Central memory CD4-positive, alpha-beta T cell (primary cell): ENCODE measurements at places on chromosomes 11 and 22.

GRCh38 chr22:22943521-22944267, 56.1 kb downstream of the IGLL5 start:
- no peak for DNase-seq

GRCh38 chr11:83521647-83522596, 235.8 kb upstream of the CCDC90B start:
- DNase-seq, result no peak

DNA sequence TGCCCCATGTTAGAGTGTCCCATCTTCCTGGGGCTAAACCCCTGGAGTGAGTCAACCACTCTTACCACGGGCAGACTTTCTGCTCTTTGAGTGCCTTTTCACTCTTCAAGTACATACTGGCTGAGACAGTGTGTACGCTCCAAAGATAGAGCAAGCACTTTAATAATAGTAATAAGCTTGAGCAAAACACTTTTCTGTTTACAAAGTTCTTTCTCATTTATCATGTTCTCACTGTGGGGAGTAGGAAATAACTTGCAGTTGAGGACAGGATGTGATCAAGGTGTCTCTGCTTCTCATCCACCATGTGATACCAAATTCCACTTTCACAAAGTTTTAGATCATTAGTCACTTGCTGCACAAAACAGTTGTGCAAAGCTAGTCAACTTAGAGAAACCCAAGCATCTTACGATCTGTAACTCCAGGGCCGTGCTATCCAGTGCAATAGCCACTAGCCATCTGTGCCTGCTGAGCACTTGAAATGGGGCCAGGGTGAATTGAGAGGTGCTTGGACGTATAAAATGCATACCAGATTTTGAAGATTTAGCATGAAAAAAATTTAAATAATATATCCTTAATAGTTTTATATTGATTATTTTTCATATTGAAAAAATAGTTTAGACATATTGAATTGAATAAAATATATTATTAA, 135.3 kb downstream of the KIF18A start:
- DNase-seq, result no peak

- DNase-seq, result no peak
These were observed 967 bp upstream of the GALNT18 start for GRCh38 chr11:11622772-11623171.

DNA sequence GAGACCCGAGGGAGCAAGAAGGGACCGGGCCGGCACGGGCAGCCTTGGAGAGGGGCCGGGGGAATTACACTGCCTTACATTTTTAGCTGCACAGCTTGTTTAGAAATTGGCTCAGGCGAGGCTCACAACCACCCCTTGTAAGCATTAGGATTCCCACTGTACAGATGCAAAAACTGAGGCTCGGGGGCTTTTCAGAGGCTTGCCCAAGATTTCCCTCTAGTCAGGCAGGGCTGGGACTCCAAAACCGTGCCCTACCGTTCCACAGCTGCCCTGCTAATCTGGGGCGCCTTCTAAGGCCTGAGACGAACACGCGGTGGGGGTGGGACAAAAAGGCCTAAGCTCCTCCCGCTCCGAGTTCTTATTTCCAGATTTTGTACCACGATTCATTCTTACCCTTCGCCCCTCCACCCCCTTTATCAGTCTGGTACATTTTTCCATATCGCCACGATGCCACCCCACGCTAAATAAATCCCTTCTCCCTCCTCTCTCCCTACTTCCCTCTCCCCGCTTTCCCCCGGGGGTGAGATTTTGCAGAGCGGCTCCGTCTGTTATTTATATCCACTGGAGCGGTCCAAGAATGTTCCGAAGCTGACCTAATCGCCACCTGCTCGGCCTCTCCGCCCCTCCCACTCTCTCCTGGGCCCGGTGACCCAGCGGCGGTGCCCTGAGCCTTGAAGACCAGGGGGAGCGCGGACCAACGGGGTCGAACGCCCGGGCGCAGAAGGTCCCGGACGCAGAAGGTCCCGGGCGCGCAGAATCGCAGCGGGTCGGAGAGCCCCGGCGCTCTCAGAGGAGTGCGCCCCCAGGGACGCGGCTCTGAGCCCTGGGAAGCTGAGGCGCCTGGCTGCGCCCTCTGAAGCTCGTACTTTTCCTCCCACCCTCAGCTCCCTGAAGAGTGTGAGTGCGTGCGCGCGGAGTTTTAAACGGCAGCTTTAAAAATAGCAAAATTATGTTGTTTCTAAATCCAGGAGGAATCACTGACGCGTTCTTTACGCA, 764 bp upstream of the PACSIN3 start:
- peak; percentile 28 for DNase-seq

GRCh38 chr11:75667255-75667830, 1.5 kb downstream of the MAP6 start:
- no peak for DNase-seq

DNA sequence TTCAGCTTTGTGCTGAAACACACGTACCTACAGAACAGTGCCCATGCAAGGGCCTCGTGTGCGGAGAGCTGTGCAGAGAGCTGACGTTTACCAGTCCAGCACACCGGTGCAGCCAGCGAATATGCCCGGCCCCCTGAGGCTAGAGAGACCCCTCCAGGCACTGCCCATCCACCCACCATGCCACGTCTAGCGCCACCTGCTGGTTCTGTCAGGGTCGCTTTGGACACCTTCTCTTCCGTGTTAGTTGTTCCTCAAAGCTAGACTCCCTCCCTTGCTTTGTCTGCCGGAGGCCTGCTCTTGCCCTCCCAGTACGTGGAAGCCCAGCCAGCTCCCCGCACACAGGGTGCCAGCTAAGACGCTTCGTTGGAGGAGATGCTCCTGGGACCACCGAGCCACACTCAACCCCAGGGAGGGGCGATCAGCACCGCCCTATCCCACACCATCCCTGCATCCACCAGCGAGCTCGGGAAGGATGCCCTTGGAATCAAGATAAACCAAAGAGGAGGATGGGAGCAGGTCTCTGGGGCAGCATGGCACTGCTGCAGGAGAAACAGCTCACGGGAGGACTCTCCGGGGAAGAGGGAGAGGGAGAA, 43.4 kb downstream of the CPT1A start:
- no peak for DNase-seq

DNA sequence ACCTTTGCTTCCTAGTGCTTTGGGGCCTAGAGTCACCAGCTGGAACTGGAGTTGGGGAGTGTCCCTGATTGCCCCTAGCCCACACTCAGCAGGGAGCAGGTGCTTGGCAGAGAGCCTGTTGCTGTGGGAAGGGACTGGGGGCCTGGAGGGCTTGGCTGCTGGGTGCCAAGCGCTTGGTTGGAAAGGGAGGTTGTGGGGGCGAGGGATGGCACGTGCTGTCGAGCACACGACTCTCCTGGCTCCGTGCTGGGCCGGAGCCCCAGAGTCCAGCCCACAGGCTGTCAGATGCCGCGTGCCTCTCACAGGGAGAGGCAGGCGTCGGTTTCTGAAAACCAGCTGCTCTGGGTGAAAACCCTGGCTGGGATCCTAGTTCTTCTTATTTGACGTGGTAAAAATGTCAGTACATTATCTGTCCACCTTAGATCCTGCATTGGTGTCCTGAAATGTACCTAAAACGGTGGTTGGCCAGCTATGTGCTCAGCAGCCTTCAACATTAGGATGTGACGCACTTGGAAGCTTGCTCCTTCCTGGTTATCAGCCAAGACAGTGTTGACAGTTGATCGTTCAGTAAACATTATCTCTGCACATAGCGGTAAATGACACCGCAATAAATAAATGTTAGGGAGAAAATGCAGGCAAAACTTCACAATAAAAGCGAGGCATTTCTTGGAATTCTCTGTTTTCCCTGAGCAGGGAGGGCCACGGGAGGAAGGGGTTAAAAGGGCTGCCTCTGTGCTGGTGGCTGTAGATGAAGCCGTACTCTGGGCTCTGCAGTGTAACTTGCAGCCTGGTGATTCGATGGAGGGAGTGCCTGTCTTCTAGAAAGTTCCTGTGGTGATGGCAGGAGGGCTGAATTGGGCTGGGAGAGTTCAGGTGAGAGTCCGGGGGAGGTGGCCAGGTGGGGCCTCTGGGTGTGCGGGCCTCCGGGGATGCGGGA, 29.2 kb downstream of the GRAMD4 start:
- no peak for DNase-seq

DNA sequence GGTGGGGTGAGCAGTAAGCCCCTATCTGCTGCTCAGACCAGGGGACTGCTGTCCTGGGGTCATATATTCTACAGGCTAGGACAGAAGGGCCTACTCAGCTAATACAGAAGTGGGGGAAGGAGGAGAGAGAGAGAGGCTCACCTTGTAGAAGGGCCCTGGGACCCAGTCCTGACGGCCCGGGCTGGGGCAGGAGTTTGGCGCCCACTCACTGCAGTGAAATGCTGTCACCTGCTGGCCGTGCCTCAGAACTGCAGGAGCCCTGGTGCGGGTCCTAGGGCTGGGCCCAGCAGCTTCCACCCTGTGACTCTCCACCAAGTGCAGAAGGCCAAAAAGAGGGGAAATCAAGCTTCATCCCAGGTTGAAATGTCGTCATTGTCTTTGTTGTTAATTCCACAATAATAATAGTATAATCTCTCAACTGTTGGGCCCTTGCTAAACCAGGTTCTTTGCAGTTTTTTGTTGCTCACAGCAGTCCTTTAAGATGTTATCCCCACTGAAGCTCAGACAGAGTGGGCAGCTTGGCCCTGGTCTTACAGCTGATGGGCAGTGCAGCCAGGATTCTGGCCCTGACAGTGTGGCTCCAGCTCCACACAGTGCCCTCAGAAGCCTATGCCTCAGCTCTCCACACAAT, 29.6 kb downstream of the TRIM29 start:
- DNase-seq, result peak; percentile 16

- DNase-seq, result no peak
These were observed 29.0 kb downstream of the DDX10 start for GRCh38 chr11:108693852-108694251.

- DNase-seq, result no peak
These were observed 74.6 kb downstream of the CASP12 start for GRCh38 chr11:104823657-104824056.

GRCh38 chr11:66467034-66467659, 442 bp downstream of the PELI3 start:
- DNase-seq, result no peak

DNA sequence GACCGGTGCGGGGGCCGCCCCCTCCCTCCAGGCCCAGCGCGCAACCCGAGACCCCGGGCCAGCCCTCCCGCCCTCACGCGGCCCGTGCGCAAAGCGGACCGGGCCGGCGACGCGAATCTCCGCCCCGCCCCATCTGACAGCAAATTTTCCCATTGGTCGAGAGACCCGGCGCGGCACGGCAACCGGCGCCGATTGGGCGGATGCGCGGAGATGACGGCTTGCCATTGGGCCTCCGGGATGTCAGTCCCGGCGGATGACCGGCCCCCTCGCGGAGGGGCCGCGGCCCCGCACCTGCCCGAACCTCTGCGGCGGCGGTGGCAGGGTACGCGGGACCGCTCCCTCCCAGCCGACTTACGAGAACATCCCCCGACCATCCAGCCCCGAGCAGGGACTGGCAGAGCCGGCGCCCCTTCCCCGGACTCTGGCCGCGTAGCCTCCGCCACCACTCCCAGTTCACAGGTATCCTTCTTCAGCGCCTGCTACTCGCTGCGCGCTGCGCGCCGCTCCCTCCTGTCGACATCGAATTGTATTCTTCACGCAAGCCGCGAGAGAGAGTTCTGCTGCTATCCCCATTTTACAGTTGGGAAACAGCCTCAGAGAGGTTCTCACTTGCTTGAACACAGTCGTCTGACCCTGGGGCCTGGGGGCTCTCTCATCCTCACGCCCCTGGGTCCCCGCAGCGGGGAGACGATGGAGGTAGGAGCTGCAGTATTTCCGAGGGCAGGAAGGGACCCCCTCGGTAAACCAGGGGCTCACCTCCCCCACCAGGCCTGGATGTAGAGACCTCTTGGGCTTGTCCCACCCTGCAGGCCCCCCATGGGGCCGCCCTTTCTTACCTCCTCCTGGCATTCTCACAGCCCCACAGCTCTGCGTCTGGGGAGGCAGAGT, at the start of gene ARVCF:
TSS of gene ARVCF (minus strand) at position 90 of the 888 bp plus-strand sequence. CDS start 26,029 bp downstream, outside the sequence.
- peak; percentile 87 for DNase-seq

DNA sequence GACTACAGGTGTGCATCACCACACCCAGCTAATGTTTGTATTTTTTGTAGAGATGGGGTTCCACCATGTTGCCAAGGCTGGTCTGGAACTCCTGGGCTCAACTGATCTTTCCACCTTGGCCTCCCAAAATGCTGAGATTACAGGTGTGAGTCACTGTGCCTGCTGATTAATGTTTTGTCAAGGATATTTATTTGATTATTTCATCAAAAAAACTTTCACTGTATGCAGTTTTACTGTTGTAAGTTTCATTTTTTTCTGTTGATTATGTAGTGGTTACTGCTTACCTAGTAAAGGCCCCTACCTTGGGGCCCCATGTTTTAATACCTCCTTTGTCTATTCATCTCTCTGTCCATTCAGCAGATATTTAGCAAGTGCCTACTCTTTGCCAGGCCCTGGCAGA, 16.7 kb upstream of the FAM168A start:
- DNase-seq, result no peak

DNA sequence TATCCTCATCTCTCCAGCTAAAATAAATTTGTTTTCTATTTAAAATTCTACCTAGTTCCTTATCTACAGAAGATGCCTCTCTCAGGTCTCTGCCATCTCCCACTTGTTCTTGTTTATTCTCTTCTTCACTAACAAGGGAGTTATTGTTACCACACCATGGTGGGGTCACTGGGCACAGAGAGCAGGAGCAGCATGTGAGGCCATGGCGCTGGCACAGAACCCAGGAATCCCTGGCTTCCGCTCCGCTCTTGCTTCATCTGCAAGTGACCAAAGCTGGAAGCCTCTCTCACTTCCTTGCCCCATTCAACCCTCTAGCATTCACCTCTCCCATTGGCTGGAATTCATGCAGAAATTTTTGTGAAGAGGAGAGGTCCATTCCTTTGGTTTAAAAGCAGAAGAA, 190.7 kb upstream of the NCAM1 start:
- DNase-seq, result no peak

GRCh38 chr22:33421859-33422258, 363.7 kb upstream of the SYN3 start:
- no peak for DNase-seq
